ENCODE measurements at places on chromosomes 1 and 21. TPM values are rescaled to one million over a fixed set of nuclear protein-coding genes. Genes with fewer than 3 reads are reported as not detected.

Gene CELA2B
- not detected for total RNA-seq

Gene TSPAN2
- 0.90 TPM for total RNA-seq

Gene XCL1
- not detected for total RNA-seq

Gene SLC5A9
- total RNA-seq: not detected

Gene FGR
- under 0.01 TPM for total RNA-seq

Gene FAM177B
- total RNA-seq: not detected

Gene TMOD4
- total RNA-seq: 0.28 TPM

Gene CNIH3
- total RNA-seq: 1.5 TPM

Gene HCRTR1
- total RNA-seq: 0.54 TPM

Gene AGBL4
- total RNA-seq: not detected

Gene ZSWIM5
- total RNA-seq: 0.54 TPM

Gene RGS13
- not detected for total RNA-seq

Gene PGLYRP4
- total RNA-seq: not detected

Gene SASS6
- total RNA-seq: 2.3 TPM

Gene PM20D1
- not detected for total RNA-seq

Gene NOL9
- 23.0 TPM for total RNA-seq

Gene SH2D1B
- not detected for total RNA-seq

All from endothelial cell of coronary artery (primary cell).